ENCODE measurements at places on chromosomes 1 and 21.

DNA sequence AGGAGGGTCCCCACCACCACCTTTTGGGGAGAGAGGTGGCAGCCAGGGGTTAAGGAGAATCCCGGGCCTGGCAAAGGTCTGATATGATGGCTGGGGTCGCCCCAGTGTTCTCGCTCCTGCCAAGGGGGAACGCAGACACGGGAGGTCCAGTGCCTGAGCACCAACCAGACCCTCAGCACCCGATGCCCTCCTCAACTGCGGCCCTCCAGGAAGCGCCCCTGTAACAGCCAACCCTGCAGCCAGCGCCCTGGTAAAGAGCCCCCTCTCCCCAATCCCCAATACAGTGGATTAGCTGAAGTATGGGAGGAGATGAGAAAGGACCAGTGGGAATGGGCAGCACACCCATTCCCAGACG lies 10.4 kb downstream of the ADAMTSL4 start:
- DNase-seq, result no peak

- DNase-seq, result peak; percentile 61
Measured at GRCh38 chr1:17335821-17336710, 28.1 kb downstream of the PADI4 start.

- no peak for DNase-seq
Measured at GRCh38 chr1:20663969-20664715, 3.0 kb upstream of the DDOST start.

- no peak for DNase-seq
Measured at GRCh38 chr1:21313203-21313885, 23.1 kb upstream of the ECE1 start.

- DNase-seq, result no peak
Measured at GRCh38 chr1:86259390-86259789, 102.8 kb upstream of the COL24A1 start.

DNA sequence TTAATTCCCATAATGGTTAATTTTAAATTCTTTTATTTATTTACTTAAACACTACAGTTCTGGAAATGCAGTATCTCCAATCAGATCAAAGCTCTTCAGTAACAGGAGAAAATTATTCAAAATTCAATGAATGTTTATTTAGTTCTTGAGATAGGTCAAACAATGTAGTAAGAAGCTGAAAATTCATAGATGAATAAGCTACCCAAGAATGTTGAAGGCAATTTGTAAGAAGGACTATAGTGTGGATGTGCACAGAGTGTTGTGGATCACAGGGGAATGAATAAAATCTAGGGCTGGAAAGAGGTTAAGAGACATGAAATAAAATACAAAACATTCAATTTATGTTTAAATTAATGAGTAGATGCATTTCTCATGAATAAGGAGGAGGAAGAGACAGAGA lies 72.0 kb downstream of the OLFM3 start:
- no peak for DNase-seq

DNA sequence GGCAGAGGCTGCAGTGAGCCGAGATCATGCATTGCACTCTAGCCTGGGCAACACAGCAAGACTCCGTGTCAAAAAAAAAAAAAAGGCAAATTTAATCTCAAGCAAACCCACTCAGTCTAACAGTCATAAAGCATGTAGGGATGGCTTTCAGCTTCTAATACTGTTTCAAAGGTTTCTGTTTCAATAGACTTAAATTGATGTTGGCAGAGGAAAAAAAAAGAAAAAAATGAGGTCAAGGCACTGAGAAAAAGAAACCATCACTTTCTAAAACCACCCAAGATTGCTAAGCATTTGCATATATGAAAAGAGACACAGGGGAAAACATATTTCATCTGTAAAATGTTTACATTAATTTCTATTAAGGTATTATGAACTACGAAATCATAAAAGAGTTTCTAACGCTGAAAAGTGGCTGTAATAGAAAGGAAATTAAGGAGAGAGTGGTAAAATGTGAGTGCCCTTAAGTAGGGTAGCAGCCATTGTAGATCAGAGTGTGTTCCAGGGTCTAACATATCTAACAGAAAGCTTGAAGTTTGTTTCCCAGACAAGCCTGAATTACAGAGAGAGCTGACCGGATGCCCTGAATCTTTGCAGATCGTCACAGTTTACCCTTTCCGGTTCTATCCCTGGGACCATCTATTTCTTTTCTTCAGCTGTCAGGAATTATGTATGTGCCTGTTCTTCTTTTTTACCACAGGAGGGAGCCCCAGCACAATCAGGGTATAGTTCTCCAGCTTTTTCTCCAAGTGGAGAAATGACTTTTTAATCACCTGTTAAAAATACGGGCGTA lies 70.0 kb downstream of the PLD5 start:
- peak; percentile 34 for DNase-seq

GRCh38 chr1:109877317-109877771 lies 33.3 kb upstream of the CSF1 start:
- DNase-seq, result no peak

DNA sequence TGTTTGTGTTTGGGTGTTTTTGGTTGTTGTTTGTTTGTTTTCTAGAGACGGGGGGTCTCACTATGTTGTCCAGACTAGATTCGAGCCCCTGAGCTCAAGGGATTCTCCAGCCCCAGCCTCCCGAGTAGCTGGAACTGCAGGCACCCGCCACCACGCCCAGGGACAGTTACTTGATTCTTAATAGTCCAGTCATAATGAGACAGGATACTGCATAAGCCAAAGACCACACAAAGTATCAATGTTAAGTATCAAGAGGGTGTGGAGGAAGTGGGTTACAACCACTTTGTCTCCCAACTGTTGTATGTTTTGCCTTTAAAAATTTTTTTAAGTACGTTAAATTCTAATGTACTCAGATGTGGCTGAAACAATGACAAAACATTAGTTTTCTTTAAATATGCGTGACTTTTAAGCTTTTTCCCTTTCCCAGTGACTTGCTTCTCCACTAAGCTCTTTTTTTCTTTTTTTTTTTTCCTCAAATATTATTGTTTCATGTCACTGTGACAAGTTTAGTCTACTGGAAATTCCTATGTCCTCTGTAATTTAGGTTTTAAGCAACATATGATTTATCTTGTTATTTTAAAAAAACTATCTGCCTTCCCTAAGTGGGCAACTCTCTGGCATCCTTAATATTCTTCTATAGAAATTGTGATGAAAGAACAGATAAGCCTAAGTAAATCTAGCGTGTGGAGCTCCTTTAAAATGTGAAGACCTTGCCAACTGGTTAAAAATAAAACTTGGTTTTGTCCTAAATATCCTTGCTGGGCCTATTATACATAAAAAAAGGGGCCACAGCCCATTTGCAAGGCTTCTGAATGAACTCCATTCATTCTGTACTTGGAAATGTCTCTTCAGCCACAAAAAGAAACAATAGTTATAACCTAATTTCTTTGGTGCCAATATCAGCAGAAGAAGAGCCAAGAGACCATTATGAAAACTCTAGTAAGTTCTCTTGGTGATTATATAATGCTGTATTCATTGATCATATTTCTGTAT lies 56.2 kb upstream of the DPH5 start:
- peak; percentile 22 for DNase-seq

DNA sequence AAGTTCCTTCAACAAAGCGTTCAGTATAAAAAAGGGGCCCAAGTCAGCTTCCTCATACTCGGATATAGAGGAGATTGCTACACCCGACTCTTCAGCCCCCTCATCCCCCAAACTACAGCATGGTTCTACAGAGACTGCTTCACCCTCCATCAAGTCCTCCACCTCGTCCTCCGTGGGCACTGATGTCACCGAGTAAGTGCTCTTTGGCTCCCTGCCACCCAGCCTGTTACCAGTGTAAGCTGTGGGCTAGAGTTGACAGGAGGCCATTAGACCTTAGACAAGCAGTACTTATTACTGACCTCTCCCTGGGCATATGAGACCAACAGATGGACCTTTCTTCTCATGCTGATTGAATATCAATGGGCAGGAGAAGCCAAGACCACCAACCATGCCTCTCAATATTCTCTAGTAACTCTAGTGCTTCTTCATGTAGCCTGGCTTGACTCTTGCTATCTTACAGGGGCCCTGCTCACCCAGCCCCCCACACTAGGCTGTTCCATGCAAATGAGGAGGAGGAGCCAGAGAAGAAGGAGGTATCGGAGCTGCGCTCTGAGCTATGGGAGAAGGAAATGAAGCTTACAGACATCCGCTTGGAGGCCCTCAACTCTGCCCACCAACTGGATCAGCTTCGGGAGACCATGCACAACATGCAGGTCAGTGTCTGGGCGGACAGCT lies 20.9 kb upstream of the IPO9 start:
- no peak for DNase-seq

DNA sequence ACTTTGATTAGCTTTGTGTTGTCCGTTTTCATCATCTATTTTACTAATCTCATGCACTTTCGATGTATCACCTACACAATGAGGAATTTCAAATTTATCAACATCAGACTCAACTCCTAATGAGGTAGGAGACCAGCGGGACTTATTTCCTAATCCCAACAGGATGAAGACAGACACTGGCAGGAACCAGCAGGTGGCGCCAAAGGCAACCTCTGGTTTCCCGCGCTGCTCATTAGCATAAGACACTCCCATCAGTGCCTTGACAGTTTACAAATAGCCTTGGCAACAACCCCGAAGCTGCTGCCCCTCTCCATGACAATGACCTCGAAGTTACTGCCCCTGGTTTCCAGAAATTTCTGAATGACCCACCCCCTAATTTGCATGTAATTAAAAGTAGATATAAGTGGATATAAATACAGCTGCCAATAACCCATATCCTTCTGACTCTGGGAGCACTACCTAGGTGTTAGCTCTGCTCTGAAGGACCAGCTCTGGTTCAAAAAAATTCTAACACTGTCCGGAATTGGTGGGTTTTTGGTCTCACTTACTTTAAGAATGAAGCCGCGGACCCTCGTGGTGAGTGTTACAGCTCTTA lies 974.8 kb downstream of the ADGRL2 start:
- DNase-seq, result no peak

GRCh38 chr1:45393718-45394302 lies 53.6 kb upstream of the MUTYH start:
- peak; percentile 29 for DNase-seq

DNA sequence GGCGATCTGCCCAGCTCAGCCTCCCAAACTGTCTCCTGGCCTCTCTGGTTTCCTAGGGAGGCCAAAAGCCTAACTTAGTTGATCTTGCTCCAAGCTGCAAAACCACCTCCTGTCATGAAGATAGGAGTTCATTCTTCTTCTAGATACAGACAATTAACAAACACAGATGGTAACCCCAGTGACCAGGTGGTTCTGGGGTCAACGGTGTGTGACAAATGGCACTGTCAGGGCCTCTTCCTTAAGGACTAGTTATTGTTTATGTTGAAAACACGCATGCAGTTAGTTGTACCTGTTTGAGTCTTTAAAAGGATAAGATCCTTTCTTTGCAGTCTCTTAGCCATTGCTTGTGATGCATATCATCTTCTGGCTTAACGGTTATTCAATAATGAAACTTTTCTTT lies 4.6 kb upstream of the UMODL1 start:
- DNase-seq, result no peak

DNA sequence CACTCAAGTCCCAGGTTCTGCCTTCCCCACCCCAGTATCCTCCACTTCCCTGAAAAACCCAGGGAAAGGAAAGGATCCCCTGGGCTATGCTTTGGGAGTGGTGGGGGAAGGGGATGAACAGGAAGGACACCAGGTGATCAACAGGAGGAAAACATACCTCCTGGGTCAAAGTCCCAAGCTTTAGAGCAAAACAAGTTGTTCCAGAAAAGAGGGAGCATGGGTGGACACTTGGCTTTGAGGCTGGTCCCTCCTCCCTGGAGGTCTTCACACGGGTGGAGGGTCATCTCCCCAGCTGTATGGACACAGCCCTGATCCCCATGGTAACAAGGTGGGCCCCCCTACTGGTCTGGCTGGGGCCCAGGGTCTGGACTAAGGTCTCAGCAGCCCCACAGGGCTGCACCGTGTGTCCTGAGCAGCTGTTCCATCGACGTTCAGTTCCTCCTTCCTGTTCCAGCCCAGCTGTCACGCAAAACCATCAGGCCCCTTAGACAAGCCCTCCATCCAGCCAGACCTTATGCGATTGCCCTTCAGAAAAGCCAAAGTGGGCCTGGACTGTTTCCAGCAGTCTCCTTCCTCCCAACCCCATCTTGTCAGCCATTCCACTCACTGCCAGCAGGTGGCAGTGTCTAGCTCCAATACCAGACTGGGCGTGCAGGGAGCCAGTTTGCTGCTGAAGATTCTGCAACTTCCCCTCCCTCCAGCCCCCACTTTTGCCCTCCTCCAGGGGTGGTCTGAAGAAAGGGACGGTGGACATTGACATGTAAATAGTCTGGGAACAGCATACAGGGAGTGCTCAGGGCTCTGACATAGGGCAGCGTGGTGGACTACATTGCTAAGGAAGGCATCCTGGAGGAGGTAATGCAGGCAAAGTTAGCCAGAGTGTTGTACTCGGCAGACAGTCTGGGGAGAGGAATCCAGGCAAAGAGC lies 2.9 kb upstream of the PDZK1IP1 start:
- DNase-seq, result peak; percentile 76

DNA sequence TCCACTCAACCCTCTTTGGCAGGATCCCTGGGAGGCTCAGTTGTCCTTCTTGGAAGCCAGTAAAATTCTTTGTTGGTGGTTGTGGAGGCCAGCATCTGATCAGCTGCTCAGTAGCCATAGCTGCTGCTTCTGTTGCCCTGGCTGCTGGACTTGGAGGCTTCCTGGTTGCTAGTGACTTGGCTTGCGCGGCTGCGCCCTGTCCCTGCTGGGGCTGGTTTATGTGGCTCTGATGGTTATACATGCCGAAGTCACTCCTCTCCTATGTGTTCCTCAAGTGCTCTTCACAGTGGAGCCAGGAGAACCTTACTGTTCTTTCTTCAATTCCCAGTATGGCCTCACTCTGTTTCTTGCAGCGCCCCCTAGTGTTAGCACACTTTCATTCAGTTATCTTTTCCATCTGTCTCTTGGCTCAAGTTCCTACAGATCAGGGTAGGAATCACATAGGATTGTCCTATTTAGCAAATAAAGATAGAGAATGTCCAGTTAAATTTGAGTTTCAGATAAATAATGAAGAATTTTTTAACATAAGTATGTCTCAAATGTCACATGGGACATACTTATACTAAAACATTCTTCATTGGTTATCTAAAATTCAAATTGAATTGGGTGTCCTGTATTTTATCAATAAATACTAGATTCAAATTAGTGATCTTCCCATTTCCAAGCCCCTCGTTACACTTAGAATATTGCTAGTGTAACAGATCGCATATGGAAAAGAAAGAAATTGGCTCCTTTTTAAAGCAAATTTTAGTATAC lies 176.5 kb downstream of the TGFB2 start:
- DNase-seq, result peak; percentile 41

- peak; percentile 80 for DNase-seq
Measured at GRCh38 chr1:42913426-42914091, 45.1 kb downstream of the SLC2A1 start.

DNA sequence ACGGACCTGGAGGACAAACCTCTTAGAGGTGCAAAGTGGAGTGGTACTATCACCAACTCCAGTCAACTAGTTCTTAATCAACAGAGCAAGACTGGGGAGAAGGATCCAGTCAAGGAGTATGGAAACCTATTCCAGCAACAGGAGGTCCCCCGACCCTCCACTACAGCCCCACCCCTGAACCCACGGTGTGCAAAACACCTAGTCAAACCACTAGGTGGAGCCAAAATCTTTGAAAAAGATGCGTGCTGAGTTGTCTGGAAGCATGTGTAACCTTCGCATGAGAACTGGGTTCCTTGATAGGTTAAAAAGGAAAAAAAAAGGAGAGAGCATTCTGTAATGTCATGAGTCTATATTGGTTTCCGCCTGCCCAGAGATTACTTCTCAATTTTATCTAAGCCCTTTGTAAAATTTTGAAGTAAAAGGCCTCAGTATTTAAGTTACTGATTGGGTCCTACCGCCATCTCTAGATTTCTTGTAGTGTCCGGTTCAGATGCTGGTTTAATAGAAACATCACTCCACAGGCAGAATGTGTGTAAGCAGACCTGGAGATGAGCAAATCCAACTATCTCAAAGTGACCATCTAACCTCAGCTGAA lies 81.9 kb upstream of the HAO2 start:
- DNase-seq, result peak; percentile 54
